ENCODE measurements at places on chromosomes 11 and 22. TPM values are rescaled to one million over a fixed set of nuclear protein-coding genes. Genes with fewer than 3 reads are reported as not detected.

DNA sequence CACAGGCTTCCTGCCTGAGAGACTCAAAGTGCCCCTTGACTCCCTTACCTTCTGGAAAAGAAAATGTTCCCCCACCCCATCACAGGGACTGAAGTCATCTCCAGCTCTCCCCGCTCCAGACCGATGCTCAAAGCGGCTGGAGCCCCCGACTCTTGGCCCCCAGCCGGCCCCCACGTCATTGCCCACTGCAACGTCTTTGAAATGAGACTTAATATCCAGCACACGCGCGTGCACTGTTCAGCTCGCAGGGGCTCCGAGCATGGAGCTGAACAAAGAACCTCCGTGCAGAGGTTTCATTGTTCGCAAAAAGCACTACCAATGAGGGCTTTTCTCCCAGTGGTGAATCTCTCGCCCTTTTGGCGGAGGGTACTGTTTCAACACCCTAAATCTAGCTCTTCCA is 313.4 kb upstream of the SORL1-AS1 start:
- no peak for DNase-seq

DNA sequence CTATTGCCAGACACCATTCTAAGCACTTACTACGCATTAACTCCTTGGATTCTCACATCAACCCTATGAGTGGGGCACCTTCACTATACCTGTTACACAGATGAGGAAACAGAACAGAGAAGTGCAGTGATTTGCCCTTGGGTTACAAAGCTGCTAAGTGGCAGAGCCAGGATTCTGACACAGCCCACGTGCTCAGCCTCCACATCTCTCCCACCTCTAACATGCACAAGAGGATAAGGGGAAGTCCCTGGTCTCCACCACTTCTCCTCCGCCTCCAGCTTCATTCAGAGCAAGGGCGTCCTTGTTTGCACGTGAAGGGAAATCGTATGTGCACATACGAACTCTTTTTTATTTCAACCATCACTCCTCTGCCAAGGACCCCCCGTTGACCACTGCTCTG is 53.7 kb downstream of the CDON start:
- DNase-seq, result no peak

DNA sequence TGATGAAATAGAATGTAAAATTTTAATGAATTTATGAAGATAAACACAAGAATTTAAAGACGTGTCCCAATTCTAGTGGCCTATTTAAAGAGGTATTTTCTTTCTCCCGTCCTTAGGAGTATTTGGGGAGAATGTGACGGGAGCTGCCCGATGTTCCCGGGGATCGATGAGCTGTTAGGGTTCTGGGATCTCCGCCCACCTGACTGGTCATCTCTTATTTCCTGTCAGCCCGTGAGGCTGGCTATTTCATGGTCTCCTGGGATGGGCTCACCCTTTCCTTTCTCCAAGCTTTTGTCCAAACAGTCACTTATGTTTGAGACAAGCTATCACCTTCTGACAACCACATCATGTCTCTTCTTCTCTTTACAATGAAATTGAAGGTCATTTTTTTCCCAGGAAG is 16.9 kb upstream of the CLMP start:
- no peak for DNase-seq

GRCh38 chr11:111840143-111840542 is 31.2 kb downstream of the ALG9 start:
- no peak for DNase-seq

DNA sequence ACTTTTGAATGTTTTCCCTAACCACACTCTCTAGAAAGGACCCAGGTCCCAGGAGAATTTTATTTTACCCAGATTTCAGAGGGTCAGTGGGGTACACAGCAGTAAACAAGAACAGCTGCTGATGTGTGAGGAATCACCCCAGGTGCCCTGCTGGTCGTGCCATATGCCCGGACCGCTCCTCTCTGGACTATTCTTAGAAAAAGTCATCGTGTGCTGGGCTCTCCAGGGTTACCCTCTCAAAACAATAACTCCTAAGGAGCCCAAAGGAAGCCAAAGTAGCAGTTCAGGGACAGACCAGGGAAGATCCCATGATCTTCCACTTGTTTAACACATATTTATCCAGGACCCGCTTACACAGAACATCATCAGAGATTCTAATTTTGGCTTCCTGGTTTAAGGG is 29.7 kb downstream of the LRP4 start:
- no peak for DNase-seq

DNA sequence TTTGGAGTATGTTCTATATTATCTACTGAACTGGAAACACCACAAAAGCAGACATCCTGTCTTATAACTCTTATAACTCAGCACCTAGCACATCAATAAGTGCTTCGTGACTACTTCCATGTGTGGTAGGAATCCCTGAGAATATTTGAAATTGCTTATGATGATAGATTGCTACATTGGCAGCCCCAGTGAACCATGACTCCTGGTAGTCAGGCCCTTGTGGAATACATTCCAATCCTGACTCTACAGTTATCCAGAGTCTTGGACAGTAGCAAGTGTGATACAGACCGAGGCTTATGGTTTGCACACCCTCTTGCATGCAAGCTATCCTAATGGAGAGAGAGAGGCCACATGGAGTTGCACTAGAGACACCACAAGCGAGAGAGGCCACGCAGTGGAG is 59.5 kb upstream of the PHF21A start:
- DNase-seq, result no peak

DNA sequence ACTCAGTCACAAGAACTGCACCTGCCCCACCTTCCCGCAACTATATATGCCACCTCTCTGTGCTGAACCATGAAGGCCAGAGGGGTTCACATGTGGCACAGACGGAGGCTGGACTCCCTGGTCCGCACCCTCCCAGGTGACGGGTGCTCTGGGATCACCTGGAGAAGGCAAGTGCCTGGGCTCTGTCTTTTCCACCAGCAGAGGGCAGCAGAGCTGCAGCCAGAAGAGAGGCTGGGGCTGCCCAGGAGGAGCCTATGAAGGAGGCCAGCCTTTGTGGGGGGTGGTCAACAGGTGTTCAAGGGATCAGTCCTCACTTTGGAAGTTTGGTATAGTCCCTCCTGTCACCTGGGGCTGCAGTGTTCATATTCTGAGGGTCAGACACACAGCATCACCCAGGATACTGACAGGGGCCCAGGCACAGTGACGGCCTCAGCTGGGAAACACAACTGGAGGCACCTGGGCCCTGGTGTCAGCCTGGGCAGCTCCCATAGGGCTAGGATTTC is 39.2 kb upstream of the IGLL5 start:
- no peak for DNase-seq

- no peak for DNase-seq
These were observed 23.4 kb upstream of the PIK3C2A start for GRCh38 chr11:17230867-17231851.

- no peak for DNase-seq
These were observed 51.6 kb downstream of the LGR4 start for GRCh38 chr11:27420722-27421572.

DNA sequence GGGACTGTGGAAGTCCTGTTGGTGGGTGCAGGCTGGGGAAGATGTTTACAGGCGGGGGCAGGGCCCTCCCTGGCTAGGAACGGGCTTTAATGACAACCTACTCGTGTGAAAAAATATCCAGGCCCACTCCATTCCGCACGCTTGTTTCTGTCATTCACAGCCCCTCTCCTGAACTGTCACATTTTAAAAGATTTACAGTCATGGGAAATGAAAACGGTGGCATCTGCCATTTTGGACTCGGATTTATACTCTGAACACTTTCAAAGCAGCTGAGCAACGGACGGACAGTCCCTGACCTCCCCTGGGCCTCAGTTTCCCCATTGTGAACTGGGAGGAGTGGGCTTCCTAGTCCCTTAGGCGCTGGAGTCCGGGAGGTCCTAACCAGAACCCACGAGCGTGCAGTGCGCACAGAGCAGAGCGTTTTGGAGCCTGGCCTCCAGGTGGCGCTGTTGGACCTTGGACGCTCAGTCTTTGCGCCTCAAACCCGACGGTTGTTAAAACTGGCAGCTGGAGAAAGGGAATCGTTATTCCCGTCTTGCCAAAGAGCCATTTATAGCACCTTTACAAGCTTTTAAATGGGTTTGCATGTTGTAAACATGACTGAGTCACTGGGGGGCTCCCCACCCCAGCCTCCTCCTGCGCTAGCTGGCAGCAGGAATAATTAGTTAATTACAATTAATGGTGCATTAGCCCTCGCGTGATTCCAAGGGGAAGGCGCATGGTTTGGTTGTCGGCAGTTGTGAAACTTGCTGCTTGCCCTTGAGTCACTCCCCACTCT is 75.3 kb downstream of the FBLN1 start:
- DNase-seq, result peak; percentile 45

DNA sequence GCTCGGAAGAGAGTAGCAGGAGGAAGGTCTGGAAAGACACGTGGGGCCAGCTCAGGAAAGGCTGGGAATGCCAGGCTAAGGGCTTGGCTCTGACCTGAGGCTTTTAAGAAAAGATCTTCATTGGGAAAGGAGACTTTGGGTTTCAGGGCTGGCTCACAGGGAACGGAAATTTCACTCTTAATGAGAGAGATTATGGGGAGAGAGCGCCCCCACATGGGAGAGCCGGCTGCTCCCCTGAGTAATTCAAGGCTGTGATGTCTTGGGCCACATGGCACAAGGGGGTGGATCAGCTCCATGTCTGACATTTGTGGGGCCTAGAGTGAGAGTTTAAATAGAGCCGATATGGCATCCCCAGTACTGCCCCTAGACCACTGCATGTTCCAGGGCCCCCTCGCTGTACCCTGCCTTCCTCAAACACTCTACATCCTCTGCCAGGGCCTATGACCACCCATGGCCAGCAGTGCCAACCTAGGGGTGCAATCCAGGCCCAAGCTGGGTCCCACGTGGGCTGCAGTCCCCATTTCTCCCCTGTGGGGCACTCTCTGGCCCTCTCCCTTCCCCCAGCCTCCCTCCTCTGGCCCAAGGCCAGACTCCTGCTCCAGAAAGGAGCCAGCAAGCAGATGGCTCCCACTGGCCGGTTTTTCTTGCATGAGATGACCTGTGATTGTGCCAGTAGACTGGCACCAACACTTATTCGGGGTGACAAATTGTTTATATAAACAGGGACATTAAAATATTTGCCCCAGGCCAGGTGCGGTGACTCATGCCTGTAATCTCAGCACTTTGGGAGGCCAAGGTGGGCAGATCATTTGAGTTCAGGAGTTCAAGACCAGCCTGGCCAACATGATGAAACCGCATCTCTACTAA is 75.2 kb downstream of the ISX start:
- DNase-seq, result no peak

DNA sequence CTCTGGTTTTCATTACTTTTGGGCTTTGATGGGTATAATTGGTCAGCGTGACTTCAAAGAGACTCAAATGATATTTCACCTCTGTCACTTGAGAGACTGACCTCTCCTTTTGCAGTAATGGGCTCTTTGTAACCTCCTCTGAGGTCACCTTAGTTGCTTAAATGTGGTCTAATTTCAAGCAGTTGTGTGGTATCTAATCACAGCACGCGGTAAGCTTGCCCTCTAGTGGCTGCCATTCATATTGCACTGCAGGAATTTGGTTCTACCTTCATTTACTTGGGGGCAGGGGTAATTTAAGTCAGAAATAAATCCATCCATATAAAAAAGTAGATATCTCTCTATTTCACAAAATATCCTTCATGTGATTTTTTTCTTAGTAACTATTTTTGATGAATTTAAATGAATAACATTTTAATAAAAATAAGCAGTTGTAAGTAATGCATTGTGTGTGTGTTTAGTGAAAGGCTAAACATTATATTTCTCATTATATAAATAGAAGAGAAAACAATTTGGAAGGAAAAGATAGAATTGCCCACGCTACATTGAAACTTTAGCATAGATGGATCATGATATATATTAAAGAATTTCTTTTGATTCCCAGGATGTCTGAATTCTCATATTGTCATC is 55.0 kb upstream of the ANO3 start:
- DNase-seq, result no peak

- no peak for DNase-seq
These were observed 171.3 kb downstream of the GRIK4 start for GRCh38 chr11:120682866-120683265.

DNA sequence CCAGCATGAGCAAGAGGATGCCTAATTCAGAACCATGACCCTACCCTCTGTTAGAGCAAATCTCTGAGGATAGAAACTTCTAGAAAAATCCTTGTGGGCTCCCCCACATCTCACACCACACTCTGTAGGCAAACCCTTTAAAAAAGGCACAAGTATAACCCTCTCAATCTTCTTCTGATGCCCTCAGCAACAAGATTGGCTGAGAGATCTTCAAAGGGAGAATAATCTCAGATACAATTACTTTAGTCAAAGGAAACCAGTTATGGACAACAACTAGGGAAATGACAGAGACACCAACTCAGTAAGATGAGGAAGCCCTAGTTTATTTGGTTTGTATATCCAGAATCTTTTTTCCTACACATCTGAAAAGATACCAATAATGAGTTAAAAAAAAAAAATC is 49.2 kb downstream of the LIF start:
- DNase-seq, result no peak

DNA sequence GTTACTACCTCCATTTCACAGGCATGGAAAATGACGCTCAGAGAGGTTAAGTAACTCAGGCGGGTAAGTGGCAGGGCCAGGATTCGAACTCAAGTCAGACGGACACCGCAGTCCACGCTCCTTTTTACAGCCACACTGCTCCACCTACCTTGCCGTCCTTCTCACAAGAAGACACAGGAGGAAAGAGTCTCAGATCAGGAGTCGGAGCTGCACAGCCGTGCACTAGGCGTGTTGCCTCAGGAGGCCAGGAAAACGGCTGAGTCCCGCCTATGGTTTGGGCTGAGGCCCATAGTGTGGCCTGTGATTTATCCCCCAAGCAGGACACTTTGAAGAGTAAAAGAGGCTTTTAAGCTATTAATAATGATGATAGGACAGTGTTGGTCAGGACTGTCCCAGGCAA is 44.7 kb upstream of the CD5 start:
- no peak for DNase-seq

GRCh38 chr11:72102631-72102945 is 509 bp downstream of the LAMTOR1 start:
- DNase-seq, result no peak

DNA sequence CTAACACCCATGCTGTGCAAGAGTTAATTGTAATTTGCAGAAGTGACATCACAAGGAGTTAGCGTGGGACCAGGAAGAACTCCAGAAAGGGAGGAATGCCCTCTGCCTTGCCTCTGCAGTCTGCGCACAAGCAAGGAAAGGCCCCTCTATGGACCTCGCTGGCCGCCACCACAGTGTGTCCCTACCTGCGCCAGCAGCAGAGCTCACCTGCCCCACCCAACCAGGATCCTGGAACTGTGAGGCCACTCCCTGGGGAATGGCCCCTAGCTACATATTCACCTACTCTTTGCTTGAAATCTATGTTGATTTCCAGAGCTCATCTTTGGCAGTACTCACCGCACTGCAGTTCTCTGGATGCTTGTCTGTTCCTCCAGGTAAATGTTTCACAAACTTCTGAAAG is 72.0 kb upstream of the MTNR1B start:
- DNase-seq, result no peak

The FGF19 gene
- 0.53 TPM for polyA plus RNA-seq

The KLHDC7B gene
- 0.03 TPM for polyA plus RNA-seq

The C11orf71 gene
- 7.6 TPM for polyA plus RNA-seq

The AASDHPPT gene
- 53.0 TPM for polyA plus RNA-seq

The RFPL1 gene
- not detected for polyA plus RNA-seq

The OR52I2 gene
- polyA plus RNA-seq, result not detected

The HBG2 gene
- polyA plus RNA-seq, result 4,005 TPM

The TCN1 gene
- 0.23 TPM for polyA plus RNA-seq

The PARVG gene
- polyA plus RNA-seq, result 3.4 TPM

The TOM1 gene
- polyA plus RNA-seq, result 31.9 TPM

The KDELR3 gene
- polyA plus RNA-seq, result 21.4 TPM

Data from forelimb muscle (tissue), 1 donor.